Stimulated activated CD4-positive, alpha-beta T cell treated with anti-CD3 and anti-CD28 coated beads, Interleukin-1b, Interleukin-23, amount 100 ng/mL, for 48 hours (primary cell): ENCODE measurements at places on chromosomes 3 and 15.

DNA sequence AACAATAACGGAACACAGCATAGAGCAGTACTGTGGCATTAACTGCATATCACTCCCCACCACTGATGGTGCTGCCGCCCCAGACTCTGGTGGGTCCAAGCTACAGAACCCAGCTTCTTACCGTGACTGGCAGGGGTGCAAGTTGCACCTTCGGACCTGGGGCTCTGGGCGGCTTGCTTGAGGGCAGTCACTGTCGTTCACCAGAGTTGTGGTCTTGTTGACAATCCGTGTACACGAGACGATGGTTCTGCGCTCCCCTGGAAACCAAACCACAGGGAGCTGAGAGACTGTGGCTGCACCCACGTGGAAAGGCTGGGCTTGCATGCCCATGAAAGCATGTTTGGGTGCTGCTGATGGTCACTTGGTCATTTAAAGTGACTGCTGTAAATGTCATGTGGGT lies 293.0 kb downstream of the ADAMTS17 start:
- no peak for DNase-seq

DNA sequence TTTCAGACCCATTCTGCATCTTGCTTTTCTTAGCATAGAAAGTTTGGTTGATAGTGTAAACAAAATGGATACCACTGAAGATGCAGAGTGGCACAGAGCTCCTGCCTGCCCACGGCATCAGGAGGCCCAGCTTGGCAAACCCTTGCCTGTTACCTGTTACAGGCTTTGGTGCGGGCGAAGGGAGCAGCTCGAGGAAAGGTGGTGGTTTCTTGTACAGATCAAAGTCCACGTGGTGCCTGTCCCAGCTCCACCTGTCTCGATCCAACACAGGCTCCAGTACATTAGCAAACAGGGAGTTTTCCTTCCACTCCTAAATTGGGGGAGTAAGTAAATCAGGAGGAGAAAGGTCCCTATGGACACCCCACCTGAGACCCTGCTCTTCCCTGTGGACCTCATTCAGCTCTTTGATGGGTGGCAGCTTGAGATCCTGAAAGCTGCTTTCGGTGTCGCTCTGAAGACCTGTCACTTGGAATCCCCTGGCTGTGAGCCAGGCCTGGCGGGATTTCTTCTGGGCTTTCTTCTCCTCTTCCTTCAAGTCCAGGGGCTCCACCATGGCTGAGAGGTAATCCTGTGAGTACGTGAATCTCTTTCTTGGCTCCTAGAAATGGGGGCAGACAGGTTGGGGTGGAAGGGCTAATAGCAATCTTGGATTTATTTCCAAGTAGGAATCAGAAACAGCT lies 35.7 kb downstream of the ACAD9 start:
- DNase-seq = no peak

- no peak for DNase-seq
Observed at GRCh38 chr3:148759430-148759829, 61.7 kb downstream of the AGTR1 start.

GRCh38 chr15:41554343-41554742 lies 4.7 kb upstream of the TYRO3 start:
- no peak for DNase-seq

DNA sequence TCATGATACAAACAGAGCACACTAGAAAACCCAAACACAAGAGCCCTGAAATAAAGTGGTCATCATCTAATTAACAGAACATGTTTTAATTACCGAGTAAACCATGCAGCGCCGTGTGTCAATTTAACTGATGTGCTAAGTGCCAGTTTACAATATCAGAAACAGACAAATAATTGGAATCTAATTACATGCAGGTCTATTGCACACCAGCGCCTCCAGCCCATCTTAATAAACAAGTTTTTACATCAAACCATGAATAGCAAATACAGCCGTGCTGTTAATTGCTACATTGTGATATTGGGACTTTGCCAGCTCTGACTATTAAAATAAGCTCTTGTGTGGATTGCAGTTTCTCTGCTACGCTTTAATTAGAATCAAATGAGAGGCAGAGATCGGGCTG lies 510.2 kb upstream of the MDFIC2 start:
- no peak for DNase-seq

DNA sequence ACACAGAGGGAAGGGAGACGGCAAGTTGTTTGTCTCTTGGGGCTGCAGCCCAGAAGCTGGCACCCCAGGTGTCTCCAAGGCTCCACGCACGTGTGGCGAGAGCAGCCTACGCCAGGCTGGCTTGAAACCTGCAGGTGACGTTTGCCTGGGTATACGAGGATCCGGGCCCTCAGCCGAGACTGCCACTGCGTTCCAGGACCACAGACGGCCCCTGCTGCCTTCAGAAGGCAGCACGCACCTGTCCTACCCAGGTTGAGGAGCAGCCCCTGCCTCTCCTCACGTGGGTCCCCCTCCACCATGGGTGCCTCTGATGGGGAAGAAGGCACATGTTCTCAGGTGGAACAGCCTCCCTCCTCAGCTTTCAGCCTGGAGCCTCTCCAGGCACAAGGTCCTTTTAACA lies 75.3 kb upstream of the PRR20G start:
- DNase-seq = no peak

GRCh38 chr3:39106851-39107387 lies 508 bp downstream of the GORASP1 start:
- DNase-seq = no peak

DNA sequence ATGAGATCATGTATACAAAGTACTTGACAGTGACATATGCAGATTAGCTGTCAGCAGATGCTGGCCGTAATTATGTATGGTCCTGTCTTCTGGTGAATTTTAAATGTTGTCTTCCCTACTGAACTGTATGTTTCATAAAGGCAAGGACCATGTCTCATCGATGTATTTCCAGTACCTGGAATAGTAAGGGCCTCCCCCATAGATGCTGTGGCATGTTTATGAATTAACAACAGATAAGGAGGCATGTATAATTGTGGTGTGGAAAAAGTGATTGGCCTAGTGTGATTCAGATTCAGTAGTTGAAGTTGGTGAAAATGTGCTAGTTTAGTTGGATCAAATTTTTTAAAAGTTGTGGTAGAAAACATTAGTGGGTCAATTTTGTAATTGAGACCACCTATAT lies 202.7 kb upstream of the SLC2A2 start:
- no peak for DNase-seq
